NCI-H524 (cell line): ENCODE measurements at places on chromosomes 7 and 10.

DNA sequence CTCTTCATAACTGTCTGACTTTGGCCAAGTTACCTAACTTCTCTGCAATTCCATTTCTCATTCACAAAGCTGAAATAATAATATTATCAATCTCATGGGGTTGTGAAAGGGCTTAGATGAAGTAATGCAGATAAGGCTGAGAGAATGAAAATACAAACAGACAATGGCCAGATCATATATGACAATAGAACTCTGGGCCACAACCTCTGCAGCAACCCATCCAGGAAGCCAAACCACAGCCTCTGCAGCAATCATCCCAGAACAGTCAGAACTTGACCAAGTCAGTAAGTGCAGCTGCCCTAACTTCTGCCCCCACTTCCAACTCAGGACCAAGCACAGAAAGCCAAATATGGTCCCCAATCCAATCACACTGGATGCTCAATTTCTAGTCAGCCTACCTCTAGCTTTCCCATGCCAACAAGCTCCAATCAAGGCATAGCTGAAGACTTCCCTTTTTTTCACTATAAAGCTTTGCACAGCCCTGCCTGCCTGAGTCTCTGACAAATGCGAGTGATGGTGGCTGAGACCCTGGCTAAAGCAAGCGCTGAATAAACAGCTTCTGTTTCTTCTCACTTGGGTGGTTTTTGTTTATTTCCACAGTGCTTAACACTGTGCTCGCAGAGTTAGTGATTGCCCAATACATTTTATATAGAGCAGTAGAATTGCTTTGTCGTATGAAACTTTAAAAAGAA, 34.8 kb upstream of the TNPO3 start:
- no peak for DNase-seq

DNA sequence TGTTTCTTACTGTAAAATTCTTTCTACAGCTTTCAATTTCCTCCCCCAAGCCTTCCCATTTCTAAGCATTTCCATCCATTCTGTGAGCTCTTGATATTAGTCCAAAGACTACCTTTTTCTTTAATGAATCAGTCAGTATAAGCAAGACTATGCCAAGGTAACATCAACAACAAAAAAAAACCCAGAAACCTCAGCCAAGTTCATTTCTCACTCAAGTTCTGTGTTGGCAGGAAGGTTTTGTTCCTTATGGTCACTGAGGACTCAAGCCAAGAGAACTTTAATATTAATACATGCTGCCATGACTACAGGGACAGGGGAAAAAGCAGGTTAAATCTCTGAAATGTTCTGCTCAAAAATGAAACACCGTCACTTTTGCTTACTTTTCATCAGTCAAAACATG, 621.2 kb upstream of the NRP1 start:
- DNase-seq, result no peak

GRCh38 chr7:70533614-70534013, 598.3 kb upstream of the GALNT17 start:
- no peak for DNase-seq

DNA sequence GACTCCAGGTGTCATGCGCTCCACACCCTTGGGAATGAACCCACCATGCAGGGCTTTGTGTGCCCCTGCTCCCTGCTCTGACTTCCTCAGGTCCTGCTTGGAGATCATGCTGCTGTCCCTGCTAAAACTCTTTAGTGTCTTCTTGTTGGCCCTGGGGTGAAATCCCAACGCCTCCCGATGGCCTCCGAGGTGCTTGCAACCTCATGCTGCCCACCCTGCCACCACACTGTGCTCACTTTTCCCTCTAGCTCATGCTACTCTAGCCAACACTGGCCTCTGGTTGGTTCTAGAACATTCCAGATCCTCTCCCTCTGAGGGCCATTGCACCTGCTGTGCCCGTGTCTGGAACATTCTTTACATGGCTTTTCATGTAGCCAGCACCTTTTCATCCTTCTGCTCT, 227.7 kb downstream of the ADAM12 start:
- DNase-seq, result no peak
